ENCODE measurements at places on chromosomes 4 and X. TPM values are rescaled to one million over a fixed set of nuclear protein-coding genes. Genes with fewer than 3 reads are reported as not detected.

The SAT1 gene
- total RNA-seq, result 395 TPM

The MAGEA2 gene
- total RNA-seq, result 0.13 TPM

The NAA11 gene
- total RNA-seq, result not detected

The ADH1A gene
- total RNA-seq, result not detected

The RHOXF2 gene
- total RNA-seq, result not detected

The MAGEB2 gene
- total RNA-seq, result not detected

The TMPRSS11A gene
- total RNA-seq, result not detected

Measured in A549 treated with AZD2906 at 1 μM for 4 hours (cell line).